NCI-H1694 treated with DMSO at 0.1 percent for 48 hours (cell line): ENCODE measurements at places on chromosomes 1 and 21.

DNA sequence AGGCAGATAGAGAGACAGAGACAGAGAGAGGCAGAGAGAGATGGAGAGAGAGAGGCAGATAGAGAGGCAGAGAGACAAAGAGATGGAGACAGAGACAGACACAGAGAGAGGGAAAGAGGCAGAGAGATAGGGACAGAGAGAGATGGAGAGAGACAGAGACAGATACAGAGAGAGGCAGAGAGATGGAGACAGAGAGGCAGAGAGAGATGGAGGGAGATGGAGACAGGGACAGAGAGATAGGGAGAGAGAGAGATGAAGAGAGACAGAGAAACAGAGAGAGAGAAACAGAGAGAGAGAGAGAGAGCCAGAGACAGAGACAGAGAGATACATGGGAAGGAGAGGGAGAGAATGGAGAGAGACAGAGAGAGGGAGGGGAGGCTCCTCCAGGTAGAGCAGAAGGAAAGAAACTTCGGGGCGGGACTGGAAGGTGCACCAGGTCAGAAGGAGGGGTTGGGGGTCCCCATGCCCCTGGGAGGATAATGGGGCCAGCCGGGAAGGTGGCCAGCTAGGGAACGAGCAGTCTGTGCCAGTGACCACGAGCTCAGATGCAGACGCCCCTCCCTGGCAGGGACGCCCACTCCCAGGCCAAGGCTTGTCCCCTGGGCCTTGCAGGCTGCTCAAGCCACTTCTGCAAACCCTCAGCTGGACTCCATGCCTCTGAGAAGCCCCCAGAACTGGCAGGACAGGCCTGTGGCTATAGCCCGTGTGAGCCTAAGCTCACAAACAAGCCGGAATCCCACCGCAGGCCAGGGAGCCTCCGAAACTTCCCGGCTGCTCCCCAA is 3.3 kb downstream of the FNDC10 start:
- no peak for DNase-seq

DNA sequence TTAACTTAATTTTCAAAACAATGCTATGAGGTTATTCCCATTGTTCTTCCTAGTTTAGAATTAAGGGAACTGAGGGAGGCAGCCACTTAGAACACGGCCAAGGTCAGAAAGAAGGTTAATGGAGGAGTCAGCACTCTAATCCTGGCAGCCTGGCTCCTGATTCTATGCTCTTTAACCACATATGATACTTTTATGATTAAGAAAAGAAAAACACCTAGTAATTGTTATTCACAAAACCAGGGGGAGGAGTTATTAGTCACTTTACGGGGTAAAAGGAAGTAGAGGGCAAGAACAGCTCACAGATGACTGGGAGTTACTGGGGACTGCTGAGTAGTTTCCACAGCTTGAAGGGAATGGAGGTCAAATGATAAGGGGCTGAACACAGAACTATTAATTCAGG is 38.6 kb downstream of the GADD45A start:
- no peak for DNase-seq

DNA sequence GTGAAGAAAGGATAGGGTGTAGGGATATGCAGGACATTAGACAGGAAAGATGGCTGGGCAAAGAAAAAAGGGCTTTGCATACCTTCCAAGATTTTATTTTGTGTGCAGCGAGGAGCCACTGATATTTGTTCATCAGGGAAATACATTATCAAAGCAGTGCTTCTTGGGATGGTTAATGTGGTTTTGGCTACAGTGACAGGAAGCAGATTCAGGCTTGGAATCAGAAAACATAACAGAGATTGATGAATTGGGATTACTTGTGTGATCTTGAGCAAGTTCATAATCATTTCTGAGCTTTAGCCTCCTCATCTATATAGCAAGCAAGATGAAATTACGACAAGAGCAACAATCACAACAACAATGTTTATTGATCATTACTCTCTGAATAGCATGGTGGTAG is 249.2 kb upstream of the SGIP1 start:
- no peak for DNase-seq

GRCh38 chr1:59005491-59006288 is 221.8 kb upstream of the JUN start:
- no peak for DNase-seq

DNA sequence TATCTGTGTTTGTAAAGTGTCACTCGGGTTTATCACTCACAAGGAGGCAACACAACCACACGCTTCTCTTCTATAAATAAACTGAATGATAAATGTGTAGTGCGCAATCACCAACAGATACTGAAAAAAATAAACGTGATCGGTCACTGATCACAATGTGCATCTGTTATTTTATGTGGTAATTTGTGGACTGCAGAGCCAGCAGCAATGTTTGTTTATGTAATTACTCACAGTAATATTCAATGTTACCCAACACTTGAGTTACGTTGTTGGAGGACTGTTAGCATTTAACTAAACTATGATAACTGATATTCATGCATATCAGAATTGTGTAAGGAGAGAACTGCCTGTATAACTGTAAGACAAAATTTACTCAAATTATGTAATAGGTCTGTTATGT is 129.6 kb downstream of the USH2A start:
- no peak for DNase-seq

- DNase-seq, result no peak
These were observed 13.0 kb upstream of the SAMSN1 start for GRCh38 chr21:14559102-14559501.

GRCh38 chr1:106846656-106847055 is 209.8 kb upstream of the PRMT6 start:
- no peak for DNase-seq
